ENCODE measurements at places on chromosomes 6 and 20.

- no peak for DNase-seq
Observed at GRCh38 chr6:45686841-45687569, 309.3 kb upstream of the SUPT3H start.

- no peak for DNase-seq
Observed at GRCh38 chr6:157323255-157323965, at the start of gene TMEM242. Gene TMEM242, minus strand, starts transcription at chr6:157323519. Its CDS starts 20 bp downstream, at chr6:157323499.

DNA sequence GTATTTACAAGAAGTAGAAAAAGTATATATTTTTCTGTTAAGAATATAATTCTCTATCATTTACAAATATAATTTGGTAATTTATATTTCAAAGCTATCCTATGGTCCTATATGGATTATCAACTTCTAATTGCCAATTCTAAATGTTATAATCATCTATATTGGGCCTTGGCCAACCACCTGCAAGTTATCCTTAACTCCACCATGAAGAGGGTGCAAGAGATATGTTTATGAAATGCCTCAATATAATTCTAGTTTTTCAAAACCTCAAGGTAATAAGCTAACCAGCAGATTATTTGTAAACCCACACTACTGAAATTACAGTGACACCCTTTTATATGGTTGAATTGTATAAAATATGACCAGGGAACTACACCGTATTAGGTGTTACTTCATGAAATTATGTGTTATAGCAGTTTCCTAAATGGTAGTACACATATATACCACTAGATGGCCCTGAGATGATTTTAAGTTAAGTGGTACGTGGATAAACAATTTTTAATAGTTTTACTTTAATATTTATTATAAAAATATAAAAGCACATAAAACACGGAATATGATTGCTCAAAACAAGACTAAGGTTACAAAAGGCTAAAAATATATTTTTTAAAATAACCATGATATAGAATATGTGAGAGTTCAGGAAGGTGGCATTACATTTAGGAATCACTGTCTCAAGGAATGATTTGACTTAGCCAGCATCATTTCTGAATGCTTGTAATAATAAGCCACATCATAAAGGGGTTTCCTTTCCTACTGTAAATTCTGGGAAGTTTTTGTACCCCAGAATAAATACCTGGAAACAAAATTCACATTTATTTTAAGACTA lies 9.8 kb upstream of the PNISR start:
- peak; percentile 6 for DNase-seq

DNA sequence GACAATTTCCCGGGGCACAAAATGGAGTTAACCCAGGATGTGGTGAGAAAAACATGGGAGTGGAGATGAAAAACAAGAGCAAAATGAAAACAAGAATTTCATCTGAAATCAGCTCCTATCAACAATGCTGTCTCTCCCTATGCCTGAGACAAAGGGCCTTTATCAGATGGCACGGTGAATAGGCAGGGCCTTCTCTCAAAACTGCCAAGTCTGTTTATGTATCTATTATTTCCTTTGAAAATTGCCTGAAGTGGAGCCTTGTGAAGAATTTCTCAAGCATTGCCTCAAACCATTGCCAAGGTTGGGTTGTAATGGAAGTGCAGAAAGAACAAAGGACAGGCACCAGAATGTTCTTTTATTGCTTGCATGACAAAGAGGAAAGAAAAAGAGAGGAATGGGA lies 74.7 kb downstream of the BTBD3 start:
- DNase-seq: peak; percentile 13

GRCh38 chr20:19913349-19913748 lies 103.8 kb upstream of the NAA20 start:
- DNase-seq: no peak

Measured in DMS79 treated with DMSO at 0.1 percent for 48 hours (cell line).